ENCODE measurements at places on chromosomes 13 and 19.

DNA sequence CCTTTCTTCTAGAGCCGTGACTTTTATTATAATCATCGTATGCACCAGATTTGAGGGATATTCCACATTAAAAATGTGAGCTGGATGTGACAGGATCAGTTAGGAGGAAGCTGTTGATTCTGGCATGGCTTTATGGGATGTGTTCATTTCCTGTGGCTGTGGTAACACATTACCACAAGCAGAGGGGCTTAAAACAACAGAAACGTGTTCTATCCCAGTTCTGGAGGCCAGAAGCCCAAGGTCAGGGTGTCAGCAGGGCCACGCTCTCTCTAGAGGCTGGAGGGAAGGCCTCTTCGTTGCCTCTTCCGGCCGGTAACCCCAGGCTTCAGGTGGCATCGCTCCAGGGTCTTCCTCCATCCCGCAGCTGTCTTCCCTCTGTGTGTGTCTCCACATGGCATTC is 14.5 kb downstream of the MED25 start:
- no peak for DNase-seq

GRCh38 chr19:18519962-18520847 is 1.7 kb downstream of the ELL start:
- no peak for DNase-seq

DNA sequence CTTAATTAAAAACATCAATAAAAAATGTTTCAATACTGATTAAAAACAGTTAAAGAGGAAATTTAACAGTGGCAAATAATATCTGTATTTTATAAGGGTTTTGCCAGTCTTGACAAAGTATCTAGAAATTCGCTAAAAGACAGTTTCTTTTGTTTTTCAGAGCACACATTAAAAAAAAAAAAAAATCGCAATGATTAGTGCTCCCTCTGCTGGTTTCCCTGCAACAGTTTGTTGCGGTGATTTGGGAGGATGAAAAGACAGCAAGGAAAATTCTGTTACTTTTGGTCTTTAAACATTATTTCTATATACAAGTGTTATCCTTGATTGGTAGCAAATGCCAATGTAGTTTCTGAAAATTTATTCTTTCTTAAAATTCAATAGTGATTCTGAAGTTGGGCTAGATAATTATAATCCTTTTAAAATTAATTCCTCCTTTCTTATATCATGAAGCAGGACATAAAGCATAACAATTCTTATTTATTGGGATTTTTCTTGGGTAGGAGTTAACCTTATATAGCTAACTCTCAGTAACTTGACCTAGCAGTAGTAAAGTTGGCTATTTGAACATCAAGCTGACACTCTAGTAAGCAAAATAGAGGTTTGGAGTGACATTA is 23.1 kb upstream of the SPRY2 start:
- no peak for DNase-seq

GRCh38 chr13:108070491-108070890 is 144.8 kb downstream of the LIG4 start:
- no peak for DNase-seq

- no peak for DNase-seq
Measured at GRCh38 chr13:30142486-30143211, 164.7 kb downstream of the KATNAL1 start.

GRCh38 chr13:70842062-70842644 is 733.9 kb upstream of the KLHL1 start:
- DNase-seq: no peak

DNA sequence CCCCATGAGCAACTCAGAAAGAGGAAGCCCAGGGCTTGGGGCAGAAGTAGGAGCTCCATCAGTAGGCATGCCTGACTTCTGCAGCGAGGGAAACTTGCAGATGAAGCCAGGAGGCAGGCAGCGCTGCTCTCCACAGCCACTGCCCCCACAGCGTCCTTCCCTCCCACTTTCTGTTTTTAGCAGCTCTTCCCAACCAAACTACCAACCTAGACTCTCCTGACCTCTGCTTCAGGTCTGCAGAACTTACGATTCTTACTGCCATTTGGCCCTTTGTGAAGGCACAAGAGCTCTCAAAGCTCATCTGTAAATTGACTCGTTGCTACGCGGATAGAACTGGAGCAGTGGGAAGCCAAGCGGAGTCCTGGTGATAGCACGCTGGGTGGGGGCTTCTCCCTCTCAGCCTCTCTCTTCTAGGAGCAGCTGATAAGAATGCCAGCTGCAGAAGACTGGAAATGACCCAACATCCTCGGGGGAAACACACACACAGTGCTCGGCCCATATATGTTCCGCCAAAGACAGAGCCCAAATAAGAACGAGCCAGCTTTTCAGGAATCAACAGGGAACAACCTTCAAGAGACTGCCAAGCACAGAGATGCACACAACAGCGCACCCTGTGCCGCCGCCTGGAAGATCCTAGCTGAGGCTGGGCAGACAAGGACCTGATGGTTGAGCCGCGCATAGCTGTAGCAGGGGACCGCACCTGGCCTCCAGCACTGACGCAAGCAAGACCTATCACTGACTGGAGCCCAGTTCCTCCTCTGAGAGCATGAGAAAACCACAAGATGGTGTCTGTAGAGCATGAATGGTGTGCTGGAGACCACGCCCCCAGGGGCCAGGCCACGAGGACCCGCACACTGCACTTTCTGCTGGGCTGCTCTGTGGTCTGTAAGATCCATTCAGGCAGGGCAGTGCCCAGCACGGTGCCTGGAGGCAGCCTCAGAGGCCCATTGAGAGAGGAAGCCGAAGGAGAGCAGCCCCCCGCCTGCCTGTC is 15.9 kb upstream of the SLC35E1 start:
- peak; percentile 35 for DNase-seq

- no peak for DNase-seq
Measured at GRCh38 chr19:16134510-16134909, 9.0 kb upstream of the HSH2D start.

Measured in stimulated activated CD8-positive, alpha-beta memory T cell treated with anti-CD3 and anti-CD28 coated beads, Interleukin-4, amount 100 ng/mL, for 4 hours (primary cell).